ENCODE measurements at places on chromosomes 13 and 19.

DNA sequence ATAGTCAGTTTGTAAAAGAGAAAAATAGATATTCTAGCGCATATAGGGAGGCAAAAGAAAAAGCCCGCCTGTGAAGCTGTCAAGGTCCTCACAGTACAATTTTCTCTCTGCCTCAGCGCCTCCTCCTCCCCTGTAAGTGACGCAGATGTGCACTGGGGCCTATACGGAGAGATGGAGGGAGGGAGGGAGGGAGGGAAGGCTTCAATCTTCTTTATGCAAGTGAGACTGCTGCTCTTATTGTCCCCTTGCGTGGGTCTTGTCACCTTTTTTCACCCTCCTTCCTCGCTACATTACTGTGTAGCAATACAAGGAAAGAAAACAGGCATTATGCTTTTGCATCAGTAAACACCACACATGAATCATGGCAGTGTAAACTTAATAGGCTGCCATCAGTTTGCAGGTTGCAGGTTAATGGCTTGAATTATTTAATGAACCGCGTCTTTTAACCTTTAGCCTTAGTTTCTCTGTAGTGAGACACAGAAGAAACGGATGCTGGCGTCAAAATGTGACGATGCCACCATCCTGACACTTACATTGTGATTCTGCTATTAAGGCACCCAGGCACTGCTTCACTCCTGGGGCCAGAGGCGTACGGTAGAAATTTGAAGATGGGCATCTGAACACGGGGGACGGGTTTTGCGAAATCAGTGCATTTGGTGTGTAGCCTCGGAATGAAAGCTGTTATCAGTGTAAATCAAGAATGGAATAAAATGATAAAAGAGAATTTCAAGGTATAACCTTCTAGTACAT is at the start of gene KLHL1:
Gene KLHL1 (minus strand): TSS at position 97 of the 750 bp plus-strand sequence. CDS start 753 bp downstream, outside the sequence.
- no peak for DNase-seq

DNA sequence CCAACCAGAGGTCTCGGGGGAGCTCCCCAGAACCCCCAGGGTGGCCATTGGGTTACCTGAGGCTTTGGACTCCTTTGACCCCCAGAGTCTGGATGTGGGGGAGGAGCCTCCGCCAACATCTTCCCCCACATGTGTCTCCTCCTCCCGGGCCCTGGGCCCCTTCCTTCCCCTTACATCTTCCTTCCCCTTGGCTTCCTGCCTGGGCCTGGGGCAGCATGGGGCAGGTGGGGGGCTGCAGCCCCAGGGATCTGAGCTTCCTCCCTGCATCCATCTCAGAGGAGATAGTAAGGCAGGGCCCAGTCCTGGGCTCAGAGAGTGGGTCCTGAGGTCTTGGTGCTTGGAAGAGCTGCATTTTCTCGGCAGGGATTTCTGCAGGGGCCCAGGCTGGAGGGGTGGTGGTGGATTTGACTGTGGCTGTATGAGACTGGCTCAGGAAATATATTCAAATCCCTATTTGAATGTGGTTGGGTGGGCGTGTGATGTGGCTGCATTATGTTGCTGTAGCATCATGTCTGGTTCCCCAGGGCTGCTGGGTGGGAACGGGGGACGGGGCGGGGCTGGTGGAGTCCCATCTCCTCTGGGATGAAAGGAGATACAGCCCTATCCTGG is 919 bp downstream of the VAV1 start:
- DNase-seq, result peak; percentile 89

DNA sequence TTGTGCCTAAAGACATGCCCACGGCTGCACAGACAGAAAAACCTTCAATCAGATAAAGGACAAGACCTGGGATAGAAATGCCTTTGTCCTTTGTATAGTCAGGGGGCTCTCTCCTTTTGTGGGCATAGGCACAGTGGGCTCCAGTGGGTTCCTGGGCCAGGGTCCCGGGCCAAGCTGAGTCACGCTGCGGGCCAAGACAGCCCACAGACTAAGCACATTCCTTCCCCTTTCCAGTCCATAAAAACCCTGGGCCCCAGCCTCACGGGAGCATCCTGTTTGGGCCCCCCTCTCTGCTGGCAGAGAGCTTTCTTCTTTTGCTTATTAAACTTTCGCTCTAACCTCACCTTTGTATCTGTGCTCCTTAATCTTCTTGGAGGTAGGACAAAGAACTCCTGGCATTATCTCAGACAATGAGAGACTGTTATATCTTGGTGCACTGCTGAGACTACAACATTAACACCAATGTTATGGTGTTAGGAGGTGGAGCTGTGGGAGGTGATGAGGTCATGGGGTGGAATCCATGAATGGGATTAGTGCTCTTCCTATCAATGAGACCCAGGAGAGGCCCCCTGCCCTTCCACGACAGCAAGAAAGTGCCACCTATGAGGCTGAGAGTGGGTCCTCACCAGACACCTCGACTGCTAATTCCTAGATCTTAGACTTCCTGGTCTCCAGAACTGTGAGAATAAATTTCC is 20.8 kb upstream of the FBXL3 start:
- no peak for DNase-seq

- DNase-seq, result no peak
Observed at GRCh38 chr19:677201-677600, 1.0 kb downstream of the FSTL3 start.

GRCh38 chr13:60627071-60627686 is 230.2 kb downstream of the TDRD3 start:
- peak; percentile 54 for DNase-seq

DNA sequence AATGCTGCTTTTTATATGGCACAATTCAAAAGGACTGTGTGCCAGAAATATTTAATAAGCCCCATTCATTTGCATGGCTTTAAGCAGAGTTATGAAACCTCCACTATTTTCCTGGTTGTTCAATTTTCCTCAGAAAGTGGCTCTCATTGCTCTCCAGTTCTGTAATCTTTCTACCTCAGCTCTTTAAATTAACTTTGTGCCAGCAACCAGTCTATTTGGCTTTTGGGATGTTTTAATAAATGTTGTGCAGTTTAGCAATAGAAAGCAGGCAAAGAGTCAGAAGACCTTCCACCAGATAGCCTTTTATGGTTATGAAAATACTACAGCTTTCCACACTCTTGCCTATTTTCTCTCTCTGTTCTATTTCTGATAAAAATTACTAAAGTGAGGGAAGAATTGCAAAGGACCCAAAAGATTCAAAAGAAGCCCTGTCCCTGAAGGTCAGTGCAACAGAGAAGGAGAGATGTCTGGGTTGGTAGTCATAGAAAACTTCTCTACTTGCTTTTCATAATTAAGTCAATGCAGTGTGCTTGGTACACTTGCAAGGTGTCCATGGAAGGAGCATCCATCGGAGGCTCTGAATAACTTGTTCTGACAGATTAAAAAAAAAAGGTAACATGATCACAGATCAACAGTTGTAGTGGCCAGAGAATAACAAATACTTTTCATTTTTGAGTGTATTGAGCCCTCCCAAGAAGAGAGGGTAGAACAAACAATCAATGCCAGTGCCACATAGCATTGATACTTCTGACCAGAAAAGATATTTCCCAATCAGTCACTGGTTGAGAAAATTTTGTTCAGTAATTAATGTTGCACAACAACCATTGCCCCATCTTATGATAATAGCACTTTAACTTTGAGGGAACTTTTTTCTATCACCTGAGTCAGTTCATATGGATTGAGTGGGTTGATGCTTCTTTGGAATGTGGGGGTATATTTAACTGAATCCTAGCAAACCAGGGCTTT is 48.4 kb upstream of the SPRY2 start:
- no peak for DNase-seq

DNA sequence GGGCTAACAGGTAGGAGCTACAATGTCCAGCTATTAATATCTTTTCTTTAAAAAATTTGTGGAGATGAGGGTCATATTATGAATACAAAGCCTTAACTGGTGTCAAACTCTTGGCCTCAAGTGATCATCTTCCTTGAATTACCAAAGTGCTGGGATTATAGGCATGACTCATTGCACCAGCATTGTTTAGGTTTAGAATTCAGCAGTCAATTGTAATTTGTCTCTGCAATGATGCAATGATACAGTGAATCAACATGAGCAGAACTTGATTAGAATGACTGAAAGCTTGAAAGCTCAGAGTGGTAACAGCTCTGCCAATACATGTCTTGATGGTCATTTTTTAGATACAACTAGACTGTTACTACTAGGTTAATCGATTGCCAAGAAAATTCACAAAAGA is 752.8 kb upstream of the MIR17HG start:
- no peak for DNase-seq

DNA sequence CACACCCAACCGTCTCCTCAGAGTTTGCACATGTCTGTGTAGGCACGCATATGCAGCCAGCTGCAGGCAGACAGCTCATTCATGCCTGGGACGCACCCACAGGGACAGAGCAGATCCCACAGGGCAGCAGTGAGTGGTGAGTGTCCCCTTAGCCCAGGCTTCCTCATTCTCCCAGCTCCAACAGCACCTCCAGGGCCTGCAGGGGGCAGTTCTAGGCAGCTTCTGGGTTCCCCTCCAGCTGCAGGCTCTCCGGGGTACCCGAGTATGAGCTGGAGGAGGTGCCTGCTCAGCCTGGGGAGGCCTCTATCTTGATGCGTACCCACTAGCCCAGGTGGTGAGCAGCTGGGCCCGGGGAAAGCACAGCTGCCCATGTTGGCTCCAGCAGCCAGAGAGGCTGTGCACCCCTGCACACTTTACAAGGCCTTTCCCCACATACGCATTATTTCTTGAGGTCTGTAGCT is 1.3 kb upstream of the SHANK1 start:
- DNase-seq, result peak; percentile 47
